HFFc6 (cell line): ENCODE measurements at places on chromosomes 2 and 18. TPM values are rescaled to one million over a fixed set of nuclear protein-coding genes. Genes with fewer than 3 reads are reported as not detected.
A peak's percentile ranks its signal among the peaks of the same experiment; 100 is the strongest.

DNA sequence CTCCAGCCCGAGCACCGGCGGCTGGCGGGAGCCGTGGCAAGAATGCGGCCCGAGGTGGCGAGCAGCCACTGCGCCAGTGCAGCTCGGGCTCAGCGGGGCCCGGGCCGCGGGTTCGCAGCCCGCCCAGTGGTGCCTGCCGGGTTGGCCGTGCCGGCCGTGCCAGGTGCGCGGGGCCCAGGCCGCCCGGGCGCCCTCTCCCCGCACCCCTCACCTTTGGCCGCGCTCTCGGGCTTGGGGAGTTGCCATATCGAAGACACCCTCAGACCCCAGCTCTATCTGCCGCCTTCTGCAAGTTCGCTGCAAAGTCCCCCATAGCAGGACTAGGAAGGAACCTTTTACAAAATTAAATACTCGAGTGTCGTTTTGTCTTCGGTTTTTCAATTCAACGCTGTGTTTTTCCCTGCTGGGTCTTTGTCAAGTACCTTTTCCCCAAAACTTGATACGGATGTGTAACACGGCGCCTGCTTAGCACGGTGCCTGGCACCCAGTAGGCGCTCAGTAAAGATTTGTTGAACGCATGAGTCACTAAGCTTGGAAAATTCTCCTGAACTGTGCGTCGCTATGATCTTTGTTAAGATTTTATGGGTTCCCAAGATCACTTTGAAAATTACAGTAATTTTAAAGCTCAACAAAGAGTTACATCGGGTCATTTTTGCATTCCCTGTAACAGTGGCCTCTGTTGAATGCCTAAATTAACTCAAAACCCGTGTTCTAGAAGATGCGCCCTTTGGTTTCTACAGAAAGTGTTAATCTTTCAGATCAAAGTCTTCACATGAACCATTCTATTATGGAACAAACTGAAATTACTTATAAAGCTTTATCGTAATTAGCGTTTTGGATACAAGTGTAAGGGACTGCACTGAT lies 750 bp downstream of the STRADB start:
- DNase-seq: no peak

GRCh38 chr2:61520261-61520660 lies 17.9 kb downstream of the XPO1 start:
- no peak for DNase-seq

- no peak for DNase-seq
These were observed 42.9 kb downstream of the XDH start for GRCh38 chr2:31371691-31372090.

DNA sequence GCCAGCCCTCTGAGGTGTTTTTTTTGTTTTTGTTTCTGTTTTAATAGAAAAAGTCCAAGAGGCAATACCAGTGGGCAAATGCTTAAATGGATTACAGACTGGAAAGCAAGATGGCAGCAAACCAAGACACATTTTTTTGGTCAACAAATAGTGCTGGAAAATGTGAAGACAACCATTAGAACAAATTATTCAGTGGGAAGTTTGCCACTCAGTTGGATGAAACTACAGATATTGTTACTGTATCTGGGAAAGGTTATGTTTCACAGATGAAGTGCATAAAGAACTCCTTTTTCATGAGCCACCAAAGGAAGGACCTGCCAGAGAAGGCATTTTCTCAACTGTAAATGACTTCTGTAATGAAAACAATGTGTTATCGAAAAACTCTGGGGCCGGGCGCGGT lies 93.0 kb upstream of the ODC1 start:
- DNase-seq: no peak

- DNase-seq: no peak
These were observed 3.0 kb downstream of the ZNF516 start for GRCh38 chr18:76491776-76492668.

DNA sequence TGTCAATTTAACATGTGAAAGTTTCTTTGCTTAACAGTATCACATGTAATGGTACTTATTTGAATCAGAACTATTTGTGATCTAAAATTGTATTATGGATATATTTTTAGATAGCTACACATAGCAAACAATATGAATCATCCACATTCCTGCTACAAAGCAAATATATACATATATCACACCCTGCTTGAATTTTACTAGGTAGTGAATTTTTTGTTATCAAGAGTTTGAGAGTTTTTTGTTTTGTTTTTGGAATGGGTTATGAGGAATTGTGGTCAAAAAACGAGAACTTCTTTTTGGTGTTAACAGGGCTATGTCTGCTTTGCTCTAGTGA lies 635.7 kb downstream of the NRXN1 start:
- DNase-seq: no peak

DNA sequence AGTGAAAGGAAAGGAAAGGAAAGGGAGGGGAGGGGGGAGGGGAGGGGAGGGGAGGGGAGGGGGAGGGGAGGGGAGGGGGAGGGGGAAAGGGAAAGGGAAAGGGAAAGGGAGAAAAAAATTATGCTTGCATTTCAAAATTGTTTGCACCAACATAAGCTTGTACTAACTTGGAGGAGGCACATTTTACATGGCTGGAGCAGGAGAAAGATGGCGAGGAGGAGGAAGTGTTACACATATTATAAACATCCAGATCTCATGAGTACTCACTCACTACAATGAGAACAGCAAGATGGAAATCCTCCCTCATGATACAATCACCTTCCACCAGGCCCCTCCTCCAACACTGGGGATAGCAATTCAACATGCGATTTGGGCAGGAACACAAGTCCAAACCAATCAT lies 660.2 kb upstream of the CDH2 start:
- DNase-seq: no peak

DNA sequence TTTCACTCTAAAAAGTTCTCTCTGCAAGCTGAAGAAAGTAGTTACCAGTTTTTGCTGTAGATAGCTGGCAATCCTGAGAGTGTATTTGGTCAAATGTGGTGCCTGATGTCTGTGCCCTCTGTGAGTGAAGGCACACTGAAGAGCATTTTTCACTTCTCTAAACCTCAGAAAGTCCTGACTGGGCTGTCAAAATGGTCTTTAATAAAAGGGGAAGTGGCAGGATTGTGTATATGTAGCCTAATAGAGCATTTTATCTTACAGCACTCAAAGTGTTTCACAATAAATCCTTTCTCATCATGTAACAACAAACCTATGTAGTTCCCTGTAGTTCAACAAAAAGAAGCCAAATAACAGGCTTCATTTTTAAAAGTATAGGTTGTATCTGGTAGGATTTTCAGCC lies 1552.3 kb upstream of the SLC39A10 start:
- no peak for DNase-seq

DNA sequence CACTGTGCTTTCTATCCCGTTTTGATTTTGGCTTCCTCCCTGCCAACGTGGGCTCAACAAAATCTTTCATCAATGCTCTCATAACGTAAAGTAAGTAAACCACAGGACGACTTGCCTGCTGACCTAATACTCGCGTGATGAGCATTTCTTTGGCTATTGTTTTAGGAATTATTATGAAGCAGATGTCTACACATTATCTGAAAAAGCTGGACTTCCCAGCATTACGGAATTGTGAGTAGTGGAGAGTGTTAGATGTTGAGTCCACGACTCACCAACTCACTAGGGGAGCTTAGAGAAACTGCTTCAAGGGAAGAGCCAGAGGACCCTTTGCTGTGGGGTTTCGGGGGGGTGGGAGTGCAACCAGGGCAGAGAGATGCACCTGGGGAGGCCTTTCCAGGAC lies 21.9 kb downstream of the HJURP start:
- DNase-seq: no peak

DNA sequence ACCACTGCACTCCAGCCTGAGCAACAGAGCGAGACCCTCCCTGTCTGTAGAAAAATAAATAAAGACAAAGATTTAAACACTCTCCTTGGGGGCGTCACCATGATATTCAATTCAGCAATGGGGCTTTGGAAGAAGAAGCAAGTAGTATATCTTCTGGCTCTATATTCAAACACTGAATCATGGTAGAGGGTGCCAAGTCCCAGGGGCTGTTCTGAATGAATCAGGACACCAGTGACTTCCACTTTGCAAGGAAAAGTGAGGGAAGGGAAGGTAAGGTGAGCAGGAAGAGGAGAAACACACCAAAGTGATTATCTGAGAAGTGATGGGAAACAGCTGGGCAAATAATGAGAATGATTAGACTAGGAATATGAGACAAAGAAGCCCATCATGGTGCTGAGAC lies 80.5 kb downstream of the AAK1 start:
- no peak for DNase-seq

DNA sequence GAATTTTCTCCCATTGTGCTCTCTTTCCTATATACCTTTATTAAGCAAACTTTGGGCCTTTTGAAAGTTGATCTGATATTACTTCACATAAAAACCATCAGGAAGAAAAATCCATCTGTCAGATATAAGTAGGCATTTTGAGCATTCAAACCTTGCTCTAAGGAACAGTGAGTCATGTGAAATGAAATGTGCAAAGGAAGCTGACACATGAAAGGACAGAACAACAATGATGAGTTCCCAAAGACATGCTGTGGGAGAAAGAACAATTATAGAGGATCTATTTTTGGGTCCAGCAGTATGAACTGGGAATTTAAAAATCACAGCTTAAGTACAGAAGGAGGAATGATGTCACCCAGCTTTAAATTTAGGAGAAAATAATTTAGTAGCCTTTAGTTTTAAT lies 18.1 kb downstream of the CALCRL start:
- DNase-seq: peak; percentile 74

GRCh38 chr2:63477686-63478085 lies 110.6 kb downstream of the WDPCP start:
- no peak for DNase-seq

GRCh38 chr2:240877460-240878340 lies 9.1 kb downstream of the AGXT start:
- DNase-seq: no peak

GRCh38 chr2:133674066-133674432 lies 105.8 kb upstream of the NCKAP5 start:
- no peak for DNase-seq

DNA sequence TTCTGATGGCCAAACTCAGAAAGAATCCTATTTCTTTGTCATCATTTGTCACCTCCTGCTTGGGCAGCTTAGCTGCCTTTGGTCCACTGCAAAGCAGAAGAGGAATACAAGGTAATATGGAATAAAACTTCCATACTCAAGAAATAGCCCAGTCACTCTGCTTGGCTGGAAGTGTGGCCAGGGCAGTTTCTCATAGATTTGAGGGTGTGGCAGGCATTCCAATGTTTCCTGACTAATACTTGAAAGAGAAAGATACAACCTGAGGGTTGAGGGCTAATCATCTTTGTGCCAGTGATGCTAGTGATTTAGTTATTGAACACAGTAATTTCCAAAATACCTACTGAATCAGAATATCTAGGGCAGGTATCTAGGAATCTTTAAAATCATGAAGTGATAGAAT lies 83.1 kb downstream of the FAM161A start:
- peak; percentile 52 for DNase-seq

- DNase-seq: no peak
These were observed 210.8 kb upstream of the ZEB2 start for GRCh38 chr2:144730711-144731110.

DNA sequence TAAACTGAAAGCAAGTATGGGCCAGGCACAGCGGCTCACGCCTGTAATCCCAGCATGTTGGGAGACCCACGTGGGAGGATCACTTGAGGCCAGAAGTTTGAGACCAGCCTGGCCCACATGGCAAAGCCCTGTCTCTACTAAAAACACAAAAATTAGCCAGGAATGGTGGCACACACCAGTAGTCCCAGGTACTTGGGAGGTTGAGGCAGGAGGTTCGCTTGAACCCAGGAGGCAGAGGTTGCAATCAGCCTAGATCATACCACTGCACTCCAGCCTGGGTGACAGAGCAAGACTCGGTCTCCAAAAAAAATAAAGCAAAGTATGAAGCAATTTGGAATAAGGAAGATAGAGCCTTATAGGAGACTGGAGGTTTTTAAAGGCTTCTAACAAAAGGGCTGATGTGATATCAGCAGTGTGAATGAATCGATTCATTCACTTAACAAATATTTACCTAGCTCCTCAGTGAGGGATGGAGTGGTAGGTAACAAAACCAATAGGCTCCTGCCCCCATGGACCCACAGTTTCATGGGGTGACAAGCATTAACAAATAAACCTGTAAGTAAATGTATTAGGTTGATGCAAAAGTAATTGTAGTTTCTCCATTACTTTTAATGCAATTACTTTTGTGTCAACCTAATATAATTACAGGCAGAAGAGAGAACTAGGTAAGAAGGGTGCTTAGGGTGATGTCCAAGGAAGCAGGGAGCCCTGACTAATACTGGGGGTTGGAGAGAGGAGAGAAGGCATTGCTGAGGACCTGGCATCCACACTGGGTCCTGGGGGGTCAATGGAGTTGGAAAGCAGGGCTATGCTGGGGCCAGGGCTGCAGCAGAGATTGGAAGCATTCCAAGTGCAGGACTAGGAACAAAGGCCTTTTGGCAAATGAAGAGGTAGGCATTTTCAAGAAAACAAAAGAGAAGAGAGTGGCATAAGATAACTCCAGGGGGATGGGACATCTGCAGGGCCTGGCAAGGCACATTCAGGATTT lies 195.4 kb upstream of the ARL4C start:
- no peak for DNase-seq

GRCh38 chr2:168928113-168928831 lies 27.2 kb downstream of the G6PC2 start:
- no peak for DNase-seq

GRCh38 chr2:120624061-120624737 lies 111.5 kb upstream of the GLI2 start:
- DNase-seq: no peak

DNA sequence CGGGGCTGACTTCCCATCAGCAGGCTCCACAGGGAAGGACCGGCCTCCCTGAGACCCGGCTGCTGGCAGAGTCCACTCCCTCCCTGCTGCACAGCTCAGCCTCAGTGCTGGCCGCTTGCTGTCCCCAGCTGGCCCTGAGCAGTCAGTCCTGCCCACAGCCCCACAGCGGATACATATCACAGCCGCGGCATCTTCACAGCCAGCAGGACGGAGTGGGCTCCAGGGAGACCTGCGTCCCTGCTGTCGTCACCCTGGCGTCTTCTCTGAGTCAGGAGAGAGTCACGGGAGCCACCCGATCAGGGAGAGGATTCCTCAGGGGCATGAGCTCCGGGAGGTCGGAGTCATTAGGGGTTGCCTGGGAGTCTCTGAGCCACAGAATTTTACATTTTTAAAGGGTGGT lies 13.1 kb upstream of the SNTG2 start:
- DNase-seq: no peak

GRCh38 chr2:159561786-159562185 lies 54.6 kb downstream of the BAZ2B start:
- DNase-seq: no peak

DNA sequence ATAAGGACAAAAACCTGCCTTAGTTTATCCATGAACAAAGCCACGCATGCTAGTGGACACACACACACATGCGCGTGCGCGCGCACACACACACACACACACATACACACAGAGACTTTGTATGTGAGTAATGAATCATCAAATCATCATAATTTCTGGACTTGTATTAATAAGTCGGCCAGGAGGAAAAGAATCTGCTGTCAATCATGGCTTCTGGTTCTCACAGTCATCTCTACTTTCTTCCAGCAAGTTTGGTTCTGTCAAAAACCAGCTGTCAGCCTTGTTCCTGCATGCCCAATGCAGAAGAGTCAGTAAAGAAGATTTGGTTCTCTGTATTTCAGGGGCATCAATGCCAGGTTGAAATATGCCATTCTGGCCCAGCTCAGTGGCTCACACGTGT lies 1.1 kb upstream of the TTR start:
- DNase-seq: no peak

The WNT6 gene
- total RNA-seq: not detected in 3 replicates

The C1QL2 gene
- total RNA-seq: not detected in 3 replicates

The KCNG3 gene
- not detected in 3 replicates for total RNA-seq

The GRB14 gene
- not detected in 2 replicates for total RNA-seq

The MYCN gene
- not detected in 3 replicates for total RNA-seq

The SERPINB3 gene
- total RNA-seq: not detected in 3 replicates

The TUBA4B gene
- not detected in 3 replicates for total RNA-seq

The ORC2 gene
- total RNA-seq: 26.2 to 31.9 TPM (median 26.7 TPM) in 3 replicates

The EFHD1 gene
- 2.0 to 3.6 TPM (median 3.1 TPM) in 3 replicates for total RNA-seq

The ATOH8 gene
- total RNA-seq: 31.9 to 49.1 TPM (median 39.8 TPM) in 3 replicates

The VWC2L gene
- total RNA-seq: not detected in 3 replicates

The CBLN2 gene
- total RNA-seq: not detected in 3 replicates

The PGAP1 gene
- total RNA-seq: 7.4 to 9.4 TPM (median 7.8 TPM) in 3 replicates
